ENCODE measurements at places on chromosomes 7 and 10.

- no peak for DNase-seq
These were observed 60.0 kb downstream of the ATXN7L1 start for GRCh38 chr7:105816266-105816843.

GRCh38 chr10:50648935-50649227, 25.1 kb upstream of the SGMS1 start:
- DNase-seq = no peak

DNA sequence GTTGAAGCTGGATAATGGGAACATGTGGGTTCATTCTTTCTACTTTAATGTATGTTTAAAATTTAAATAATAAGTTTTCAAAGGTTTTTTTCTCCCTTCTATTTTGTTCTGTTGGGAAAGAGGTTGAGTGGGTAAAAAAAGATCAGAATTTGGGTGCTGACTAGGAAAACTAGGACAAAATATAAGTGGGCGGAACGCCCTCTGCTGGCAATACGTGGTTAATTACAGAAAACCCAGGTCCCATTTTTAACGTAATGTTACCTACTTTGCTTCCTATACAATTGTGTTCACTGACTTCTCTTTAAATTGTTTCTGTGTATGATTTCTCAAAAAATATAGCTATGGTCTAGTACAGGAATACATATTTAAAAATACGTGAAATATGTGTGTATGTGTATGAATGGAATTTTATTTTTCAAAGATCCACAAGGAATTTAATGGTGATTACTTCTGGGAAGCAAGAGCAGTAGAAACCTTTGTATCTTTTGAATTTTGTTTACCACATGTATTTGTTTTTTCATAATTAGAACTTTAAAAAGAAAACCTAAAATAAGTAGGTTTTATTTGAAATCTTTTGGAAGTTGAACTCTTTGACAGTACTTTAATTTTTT, 8.7 kb downstream of the ECD start:
- DNase-seq = peak; percentile 23

DNA sequence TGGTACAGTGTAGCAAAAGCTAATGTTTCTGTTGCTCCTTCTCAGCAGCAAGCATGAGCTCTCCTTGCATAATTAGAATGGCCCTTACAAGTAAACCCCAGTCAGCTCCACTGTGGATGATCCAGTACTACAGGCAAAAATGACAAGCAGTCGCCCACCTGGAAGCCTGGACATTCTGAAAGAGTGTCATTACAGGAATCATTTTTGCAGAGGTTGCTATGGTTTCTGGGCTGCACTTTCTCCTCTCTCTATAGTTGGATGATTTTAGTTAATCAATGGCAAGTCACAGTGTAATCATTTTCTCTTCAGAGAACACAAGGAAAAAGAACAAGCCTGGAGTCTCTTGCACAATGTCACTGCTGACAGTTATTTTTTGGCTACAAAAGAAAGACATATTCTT, 102.9 kb upstream of the MYO3A start:
- no peak for DNase-seq

DNA sequence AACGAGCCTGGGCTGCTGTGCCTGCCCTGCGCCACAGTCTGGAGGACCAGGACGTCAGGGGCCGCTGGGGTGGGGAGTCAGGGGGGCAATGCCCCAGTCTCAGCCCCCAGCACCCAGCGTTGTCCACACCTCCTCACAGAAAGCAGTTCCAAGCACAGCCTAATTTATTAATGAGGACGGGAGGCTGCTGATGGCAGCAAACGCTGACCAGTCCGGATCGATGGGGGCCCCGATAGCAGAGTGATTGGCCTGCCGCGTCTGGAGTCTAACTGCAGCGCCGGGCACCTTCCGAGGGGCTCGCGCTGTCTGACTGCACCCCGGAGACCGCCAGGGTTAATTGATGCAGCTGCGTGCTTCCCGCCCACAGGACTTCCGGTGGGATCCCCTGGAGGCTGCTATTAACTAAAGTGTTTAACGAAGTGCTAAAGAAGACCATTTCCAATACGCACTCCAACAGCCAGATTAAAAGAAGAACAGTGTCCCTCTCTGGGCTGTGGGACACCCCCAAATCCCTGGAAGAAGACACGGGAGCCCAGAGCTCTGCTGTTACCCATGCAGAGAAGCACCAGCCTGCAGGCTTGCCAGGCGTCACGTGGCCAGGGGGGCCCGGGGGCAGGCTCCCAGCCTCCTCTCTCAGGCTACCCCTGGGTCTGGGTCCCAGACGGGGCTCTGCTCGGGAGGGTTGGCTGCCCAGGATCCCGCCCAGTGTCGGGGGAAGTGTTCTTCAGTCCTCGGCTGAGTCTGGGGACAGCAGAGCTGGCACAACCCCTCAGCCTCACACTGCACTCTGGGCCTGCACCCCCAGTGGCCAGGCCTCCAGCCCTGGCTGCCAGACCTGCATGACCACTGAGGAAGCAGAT, 63.8 kb downstream of the MICALL2 start:
- no peak for DNase-seq

- no peak for DNase-seq
These were observed 253.9 kb downstream of the CDK14 start for GRCh38 chr7:90850066-90850465.

GRCh38 chr7:104296900-104297299, 31.5 kb upstream of the LHFPL3 start:
- no peak for DNase-seq

GRCh38 chr10:61835946-61836887, 65.3 kb upstream of the ARID5B start:
- no peak for DNase-seq

DNA sequence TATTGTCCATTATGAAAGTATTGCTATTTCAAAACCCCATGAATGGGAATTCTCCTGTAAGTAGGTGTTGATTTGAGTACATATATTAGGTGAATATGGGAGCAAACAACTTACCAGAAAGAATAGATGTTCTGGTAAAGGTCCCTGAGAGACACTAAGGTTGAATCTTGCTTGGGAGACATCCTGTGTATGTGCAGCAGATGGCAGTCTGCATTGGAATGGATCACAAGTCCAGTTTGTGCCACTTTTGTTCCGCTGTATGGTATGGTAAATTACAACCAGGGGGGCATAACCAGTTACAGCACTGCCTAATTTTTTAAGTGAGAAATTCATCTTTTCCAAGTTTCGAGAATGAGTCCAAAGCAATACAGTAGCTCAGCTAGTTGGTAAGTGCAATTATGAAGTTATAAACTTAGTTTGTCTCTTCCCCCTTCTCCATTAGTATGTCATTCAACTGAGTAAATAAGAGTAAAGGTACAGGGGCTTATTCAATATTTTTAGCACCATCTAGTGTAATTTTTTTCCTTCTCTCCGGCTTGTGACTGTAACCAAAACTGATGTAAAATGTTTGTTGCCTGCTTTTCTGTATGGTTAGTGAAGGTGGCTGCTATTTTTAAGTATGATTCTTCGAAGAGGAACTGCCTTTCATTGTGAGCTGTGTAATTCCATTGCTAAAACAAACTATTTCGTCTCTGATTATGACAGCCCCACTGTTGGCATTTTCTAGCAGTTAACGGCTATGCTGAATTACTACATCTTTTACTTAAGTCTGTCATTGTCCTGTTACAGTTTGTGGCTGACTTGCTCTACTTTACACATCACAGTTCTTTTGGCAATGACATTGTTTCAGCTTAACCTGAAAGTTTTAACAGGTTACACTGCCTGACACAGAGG, 2.8 kb downstream of the MCU start:
- no peak for DNase-seq

GRCh38 chr10:5233324-5233723, 36.7 kb downstream of the AKR1C4 start:
- no peak for DNase-seq

DNA sequence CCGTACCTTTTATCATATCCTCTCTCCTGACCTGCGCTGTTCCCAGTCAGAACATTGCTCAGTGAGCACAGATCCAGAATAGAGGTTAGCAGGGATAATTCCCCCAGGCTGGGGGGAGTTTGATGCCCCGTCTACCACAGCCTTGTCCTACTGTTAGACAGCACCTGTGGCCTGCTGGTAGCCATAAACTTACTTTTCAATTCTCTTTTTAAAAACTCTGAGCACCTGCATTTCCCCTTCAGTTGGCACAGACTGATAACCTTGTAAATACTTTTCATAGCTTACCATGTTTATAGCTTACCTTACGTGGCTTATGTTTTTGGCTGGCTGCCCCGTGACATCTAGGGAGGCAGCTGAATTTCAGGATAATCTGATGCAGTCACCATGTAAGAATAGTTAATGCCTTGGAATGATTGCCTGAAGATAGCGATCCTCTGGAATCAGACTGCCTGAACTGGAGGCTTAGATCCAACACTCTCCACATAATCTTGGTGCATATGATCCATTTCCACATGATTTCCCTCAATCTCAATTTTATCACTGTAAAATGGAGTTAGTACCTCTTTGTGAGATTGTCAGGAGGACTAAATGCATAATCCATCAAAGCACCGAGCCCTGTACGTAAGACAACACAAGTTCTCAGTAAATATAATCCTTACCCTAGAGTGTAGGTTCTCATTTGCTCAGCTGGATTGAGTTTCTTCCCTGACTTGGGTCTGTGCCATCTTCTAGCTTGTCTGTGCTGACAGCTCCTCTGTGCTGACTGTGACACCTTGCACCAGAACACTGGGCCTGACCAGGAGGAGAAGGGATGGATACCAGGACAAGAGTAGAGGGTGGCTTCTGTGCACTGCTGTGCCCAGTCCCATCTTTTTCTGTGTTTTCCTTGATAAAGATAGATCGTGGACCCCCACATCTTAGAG, 111.7 kb upstream of the GJD4 start:
- no peak for DNase-seq

- no peak for DNase-seq
These were observed 475.3 kb upstream of the AUTS2 start for GRCh38 chr7:69122953-69123352.

Data from GM18507 (cell line).